AG09309 (cell line): ENCODE measurements at places on chromosomes 2 and 18.

DNA sequence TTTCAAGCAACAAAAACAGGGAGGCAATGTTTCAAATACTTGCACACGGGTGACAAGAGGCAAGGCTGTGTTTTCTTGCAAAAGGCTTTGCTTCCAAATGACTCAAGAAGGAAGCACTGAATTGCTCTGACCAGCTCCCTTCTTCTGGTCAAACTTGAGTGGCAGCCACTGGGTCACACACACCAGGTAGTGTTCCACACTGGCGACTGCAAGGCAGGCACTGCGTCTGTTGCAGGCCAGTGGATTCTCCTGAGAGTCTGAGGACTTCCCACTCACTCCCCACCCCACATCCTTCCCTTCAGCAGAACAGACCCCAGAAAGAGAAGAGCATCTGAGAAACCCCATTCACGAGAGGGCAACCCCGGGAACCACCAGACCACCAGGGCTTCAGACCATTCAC lies 19.8 kb downstream of the PARD6G start:
- DNase-seq: no peak

DNA sequence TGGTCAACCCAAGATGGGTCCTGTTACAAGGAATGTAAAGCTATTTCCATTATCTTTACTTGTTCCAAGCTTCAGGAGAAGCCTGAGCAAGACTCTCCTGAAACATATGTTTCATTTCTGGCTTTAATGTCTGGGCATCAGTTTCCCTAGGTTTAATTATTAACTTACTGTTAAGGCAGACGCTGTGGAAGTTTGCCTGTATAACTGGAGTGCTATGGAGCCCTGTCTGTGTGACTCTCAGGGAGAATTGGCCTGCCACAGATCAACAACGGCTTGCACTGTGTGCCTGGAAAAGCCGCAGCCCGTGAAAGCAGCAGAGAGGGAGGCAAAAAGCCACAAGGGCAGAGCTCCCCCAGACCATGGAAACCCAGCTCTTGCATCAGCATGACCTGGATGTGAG lies 22.1 kb upstream of the LONRF2 start:
- DNase-seq: no peak

DNA sequence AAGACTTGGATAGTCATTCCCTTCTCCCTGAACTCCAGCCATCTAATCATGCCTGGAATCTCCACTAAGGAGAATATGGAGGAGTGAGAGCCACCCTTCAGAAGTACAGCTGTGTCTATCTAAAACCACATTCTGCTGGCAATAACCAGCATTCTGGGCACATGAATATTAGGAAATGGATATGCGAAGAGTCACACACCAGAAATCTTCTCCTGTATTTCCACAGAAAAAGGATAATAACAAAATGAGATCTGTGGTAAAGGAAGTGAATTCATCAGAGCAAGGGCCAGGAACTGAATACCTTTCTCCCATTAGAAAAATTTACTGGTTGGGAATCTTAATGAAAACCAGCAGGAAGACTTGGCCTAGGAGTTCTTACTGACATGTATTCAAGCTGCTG lies 218.8 kb downstream of the SCG2 start:
- peak; percentile 5 for DNase-seq

DNA sequence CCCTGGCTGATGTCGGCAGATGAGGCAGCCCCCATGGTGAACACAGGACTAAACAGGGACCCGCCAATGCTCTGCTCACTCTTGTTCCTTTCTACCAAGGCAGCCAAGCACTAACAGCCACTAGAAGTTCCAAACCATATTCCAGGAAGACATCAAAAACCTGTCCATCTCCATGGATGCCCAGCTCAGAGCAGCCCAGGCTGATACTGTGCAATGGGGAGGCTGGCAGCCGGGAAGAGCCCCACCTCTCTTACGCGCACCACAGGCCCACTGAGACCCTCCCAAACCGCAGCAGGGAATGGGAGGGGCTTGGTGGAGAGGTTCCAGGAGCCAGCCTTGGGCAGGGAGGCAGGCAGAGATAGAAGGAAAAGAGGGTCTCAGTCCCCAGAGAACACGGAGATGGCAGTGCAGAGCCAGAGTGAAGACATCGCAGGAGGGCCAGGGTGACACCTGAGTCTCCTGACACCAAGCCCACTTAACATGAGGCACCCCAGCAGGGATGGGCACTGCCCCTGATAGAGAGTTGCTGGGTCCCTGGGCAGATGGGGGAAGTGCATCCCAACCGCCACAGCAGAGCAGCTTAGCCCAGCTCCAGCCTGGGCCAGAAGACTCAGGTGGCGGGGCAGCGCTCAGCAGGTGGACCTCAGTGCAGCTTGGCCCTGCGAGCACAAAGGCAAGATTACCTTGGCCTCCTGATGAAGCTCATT lies 3.4 kb downstream of the HS6ST1 start:
- DNase-seq: no peak

GRCh38 chr2:142020368-142020767 lies 110.4 kb downstream of the LRP1B start:
- DNase-seq: no peak

DNA sequence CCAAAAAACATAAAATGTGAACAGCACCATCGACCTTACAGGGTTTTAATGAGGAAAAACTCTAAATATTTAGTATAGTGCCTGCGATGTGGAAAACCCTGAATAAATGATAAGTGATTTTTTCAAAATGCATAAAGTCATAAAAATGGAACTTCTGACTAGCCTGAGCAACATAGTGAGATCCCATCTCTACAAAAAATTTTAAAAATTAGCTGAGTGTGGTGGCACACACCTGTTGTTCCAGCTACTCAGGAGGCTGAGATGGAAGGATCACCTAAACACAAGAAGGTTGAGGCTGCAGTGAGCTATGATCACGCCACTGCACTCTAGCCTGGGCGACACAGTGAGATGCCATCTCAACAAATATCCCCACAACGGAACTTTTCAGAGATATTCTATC lies 4.2 kb downstream of the GGCX start:
- DNase-seq: no peak

DNA sequence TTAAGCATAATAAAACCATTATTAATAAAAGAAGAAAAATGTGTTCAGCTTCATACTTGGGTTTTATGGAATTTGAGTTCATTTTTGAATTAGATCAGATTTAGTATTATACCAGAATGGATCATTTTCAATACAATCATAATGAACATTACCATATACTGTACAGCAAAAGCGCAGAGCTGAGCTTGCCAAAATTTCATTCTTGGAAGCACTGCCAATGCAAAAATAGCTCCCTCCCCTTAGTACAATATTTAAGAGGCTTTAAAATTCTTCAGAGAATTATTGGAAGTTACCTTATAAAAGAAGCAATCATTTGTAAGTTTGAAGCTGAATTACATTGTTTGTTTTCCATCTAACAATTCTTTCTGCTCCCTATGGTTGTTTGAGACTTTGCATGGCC lies 938.1 kb upstream of the SLC39A10 start:
- no peak for DNase-seq

DNA sequence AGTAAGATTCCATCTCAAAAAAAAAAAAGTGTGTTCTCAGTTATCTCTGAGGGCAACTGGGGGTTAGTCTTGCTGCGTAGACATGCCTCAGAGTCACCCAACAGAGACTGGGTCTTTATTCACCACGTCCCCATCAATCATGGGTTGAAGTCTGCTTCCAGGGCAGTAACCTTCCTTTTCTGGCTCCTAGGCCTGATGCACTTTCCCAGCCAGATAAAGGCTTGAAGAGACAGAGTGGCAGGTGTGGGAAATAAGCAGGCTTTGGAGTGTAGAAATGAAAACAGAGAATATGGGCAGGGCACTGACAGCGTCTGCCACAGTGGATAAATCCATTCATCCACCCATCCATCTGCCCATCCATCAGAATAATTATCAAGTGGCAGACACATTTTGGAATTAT lies 134.1 kb upstream of the LGALSL start:
- DNase-seq: no peak

DNA sequence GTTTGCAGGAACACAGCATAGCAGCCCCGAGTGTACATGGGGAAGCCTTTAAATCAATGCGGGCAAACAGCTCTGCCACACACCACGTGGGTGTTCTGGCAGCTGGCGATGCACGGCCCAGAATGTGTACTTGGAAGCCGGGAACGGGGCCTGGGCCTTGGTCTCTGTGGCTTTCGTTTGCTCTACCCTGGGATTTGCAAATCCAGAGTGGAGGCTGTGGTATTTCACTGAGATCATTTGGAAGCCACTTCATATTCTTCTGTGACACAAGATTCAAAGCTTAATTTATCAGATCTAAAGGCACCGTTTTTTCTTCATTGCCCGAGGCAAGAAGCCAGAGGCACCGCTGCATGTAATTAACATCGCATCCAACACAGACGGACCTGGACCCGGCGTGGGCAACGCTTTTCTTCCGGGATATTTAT lies 246.3 kb upstream of the MYT1L start:
- no peak for DNase-seq

DNA sequence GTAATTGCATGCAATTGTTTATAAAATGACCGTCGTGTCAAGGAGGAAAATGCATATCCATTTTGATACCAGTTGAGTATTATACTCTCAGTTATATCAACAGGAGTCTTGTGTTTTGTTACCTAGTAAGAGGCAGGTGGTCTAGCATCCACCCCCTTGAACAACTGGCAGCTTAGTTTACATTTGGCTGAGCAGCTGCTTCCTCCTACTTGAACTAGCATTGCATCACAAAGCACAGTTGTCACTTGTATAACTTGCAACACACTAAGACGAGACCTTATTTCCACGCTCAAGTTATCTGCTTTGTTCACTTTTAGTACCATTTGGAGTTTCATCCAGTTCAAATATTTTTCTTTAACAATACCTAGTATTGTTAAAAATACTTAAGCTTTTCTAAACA lies 75.4 kb upstream of the UBE2E3 start:
- DNase-seq: no peak

DNA sequence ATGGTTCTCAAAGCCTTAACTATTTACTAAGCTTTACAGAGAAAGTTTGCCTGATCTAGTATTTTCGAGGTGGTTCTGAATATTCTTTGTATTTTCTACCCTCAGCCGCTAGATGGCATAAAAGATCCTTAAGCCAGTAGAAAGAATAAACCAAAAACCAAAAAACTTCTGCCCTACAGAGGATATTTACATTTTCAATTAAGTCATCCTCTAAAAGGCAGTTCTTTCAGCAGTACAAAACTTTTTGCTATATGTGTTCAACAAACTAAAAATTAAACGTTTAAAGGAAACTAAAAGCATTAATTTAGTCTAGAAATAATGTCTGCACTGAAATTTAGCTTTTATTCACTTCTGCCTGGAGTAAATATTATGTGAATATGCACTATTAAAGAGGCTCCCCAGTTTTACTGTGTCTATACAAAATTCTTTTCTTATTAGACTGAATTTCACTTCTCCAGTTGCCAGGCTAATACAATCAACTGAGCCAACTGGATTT lies 297.5 kb downstream of the PIEZO2 start:
- peak; percentile 29 for DNase-seq

GRCh38 chr2:204336153-204336744 lies 209.0 kb upstream of the PARD3B start:
- DNase-seq: no peak

GRCh38 chr2:171921970-171922229 lies 361 bp upstream of the HAT1 start:
- DNase-seq: no peak

DNA sequence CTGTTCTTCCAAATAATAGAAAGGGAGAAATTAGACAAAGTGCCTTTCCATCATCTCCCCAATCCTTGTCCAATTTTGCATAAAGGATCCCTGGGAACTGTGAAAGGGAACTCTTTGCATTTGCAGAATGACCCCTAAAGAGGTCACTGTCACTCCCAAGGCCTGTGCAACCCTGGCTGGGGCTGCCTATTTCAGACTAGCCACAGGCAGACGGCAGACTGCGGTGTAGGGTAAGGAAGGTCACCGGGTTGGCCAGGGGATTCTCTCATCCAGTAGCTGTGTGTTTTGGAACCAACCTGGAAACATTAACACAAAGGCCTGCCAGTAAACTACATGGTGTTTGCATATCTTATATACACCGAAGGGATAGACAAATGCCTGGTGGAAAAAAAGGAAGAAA lies 818.7 kb downstream of the BCL11A start:
- DNase-seq: no peak

DNA sequence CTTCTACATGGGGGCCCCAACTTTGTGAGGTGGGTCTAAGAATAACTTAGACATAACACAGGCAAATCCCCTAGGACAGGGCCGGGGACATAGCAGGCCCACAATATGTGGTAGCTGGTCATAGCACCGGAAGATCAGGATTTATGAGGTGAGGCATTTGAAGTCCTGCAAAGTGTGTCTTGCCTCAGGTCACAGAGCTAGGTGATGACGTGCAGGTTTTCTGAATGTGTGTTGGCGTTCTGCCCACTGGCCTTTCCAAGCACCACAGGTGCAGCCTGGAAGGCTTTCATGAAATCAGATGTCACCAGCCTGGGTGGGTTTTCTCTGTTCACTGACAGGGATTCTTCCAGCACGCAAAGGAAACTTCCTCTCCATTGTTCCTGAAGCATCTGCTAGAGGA lies 119.1 kb downstream of the LRATD1 start:
- DNase-seq: no peak

- no peak for DNase-seq
Observed at GRCh38 chr2:27502142-27502541, 5.5 kb downstream of the GCKR start.

GRCh38 chr2:216696751-216697560 lies 1.6 kb upstream of the IGFBP5 start:
- no peak for DNase-seq

DNA sequence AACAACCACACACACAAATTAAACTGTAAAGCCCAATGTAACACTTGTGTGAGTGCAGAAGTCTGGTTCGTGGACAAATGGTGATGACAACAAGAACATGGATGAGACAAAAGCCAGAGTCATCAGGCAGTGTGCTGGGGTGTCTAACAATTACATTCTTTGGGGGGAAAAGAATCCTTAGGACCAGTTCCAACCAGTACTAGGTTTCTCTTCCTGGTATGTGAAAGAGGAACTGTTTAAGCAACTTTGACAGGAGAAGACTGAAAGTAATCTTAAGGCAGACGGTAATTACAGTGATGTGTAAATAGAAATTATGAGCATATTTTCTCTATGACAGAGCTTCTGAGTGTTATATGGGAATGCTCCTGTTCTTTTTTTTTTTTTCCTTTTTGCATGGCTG lies 133.4 kb downstream of the AFF3 start:
- peak; percentile 62 for DNase-seq
